Osteocyte (in vitro differentiated cells): ENCODE measurements at places on chromosomes 5 and 9. TPM values are rescaled to one million over a fixed set of nuclear protein-coding genes. Genes with fewer than 3 reads are reported as not detected.

DNA sequence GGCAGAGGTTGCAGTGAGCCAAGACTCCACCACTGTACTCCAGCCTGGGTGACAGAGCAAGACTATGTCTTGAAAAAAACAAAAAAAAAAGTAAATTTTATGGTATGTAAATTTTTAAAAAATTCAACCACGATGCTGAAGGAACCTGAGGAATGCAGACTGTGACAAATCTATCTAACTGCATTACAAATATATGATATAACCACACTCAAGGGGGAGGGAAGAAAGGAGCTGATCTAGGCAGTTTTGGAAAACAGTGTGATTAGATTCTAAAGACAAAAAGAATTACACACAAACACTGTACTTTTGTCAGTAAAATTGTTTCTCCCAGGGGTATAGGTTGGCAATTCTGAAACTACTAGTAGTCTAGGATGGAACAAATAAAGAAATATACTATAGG, 17.0 kb downstream of the LARS1 start:
- no peak overlapping the region for H3K4me3 ChIP-seq
- H3K27me3 ChIP-seq, result no peaks in the 10 kb centered on the region
- no peak overlapping the region for H3K27ac ChIP-seq
- no peaks in the 10 kb centered on the region for H3K4me1 ChIP-seq
- no peak for DNase-seq
- peaks cover 66% of the 10 kb centered on the region for H3K36me3 ChIP-seq

- no peak overlapping the region for H3K4me3 ChIP-seq
- H3K36me3 ChIP-seq, result no peaks in the 10 kb centered on the region
- no peaks in the 10 kb centered on the region for H3K27me3 ChIP-seq
- H3K27ac ChIP-seq, result no peak overlapping the region
- DNase-seq, result no peak
These were observed 121.7 kb downstream of the ICE1 start for GRCh38 chr5:5544094-5544663.

GRCh38 chr5:78569441-78569840, 79.1 kb downstream of the LHFPL2 start:
- peak overlapping the region; percentile 68 for H3K27ac ChIP-seq
- H3K36me3 ChIP-seq, result peaks cover 17% of the 10 kb centered on the region
- no peak overlapping the region for H3K4me3 ChIP-seq
- peak; percentile 89 for DNase-seq
- H3K27me3 ChIP-seq, result no peaks in the 10 kb centered on the region
- H3K4me1 ChIP-seq, result peaks cover 72% of the 10 kb centered on the region

The PITX1 gene
- 0.13 TPM in 1 of 2 replicates, not detected in the other for total RNA-seq

- DNase-seq, result peak; percentile 30
- no peaks in the 10 kb centered on the region for H3K27me3 ChIP-seq
- H3K36me3 ChIP-seq, result peaks cover 16% of the 10 kb centered on the region
- no peak overlapping the region for H3K27ac ChIP-seq
- peaks cover 21% of the 10 kb centered on the region for H3K4me1 ChIP-seq
These were observed 4.6 kb downstream of the SLC35A4 start for GRCh38 chr5:140569197-140569596.

GRCh38 chr5:154713615-154714125, 41.5 kb upstream of the LARP1 start:
- no peak overlapping the region for H3K4me3 ChIP-seq
- H3K27me3 ChIP-seq, result no peaks in the 10 kb centered on the region
- no peaks in the 10 kb centered on the region for H3K36me3 ChIP-seq
- H3K27ac ChIP-seq, result no peak overlapping the region
- H3K4me1 ChIP-seq, result peaks cover 18% of the 10 kb centered on the region

- no peak for DNase-seq
- H3K27ac ChIP-seq, result no peak overlapping the region
- no peaks in the 10 kb centered on the region for H3K27me3 ChIP-seq
- no peak overlapping the region for H3K4me3 ChIP-seq
- peaks cover 35% of the 10 kb centered on the region for H3K4me1 ChIP-seq
These were observed 1062.6 kb downstream of the NR2F1-AS1 start for GRCh38 chr5:92518318-92518904.

GRCh38 chr5:177317959-177318377, 6.3 kb upstream of the MXD3 start:
- peaks cover 11% of the 10 kb centered on the region for H3K36me3 ChIP-seq
- peaks cover 7% of the 10 kb centered on the region for H3K4me1 ChIP-seq
- no peak overlapping the region for H3K4me3 ChIP-seq
- H3K27me3 ChIP-seq, result no peaks in the 10 kb centered on the region
- H3K27ac ChIP-seq, result no peak overlapping the region

The IRX4 gene
- total RNA-seq, result not detected in 2 replicates

DNA sequence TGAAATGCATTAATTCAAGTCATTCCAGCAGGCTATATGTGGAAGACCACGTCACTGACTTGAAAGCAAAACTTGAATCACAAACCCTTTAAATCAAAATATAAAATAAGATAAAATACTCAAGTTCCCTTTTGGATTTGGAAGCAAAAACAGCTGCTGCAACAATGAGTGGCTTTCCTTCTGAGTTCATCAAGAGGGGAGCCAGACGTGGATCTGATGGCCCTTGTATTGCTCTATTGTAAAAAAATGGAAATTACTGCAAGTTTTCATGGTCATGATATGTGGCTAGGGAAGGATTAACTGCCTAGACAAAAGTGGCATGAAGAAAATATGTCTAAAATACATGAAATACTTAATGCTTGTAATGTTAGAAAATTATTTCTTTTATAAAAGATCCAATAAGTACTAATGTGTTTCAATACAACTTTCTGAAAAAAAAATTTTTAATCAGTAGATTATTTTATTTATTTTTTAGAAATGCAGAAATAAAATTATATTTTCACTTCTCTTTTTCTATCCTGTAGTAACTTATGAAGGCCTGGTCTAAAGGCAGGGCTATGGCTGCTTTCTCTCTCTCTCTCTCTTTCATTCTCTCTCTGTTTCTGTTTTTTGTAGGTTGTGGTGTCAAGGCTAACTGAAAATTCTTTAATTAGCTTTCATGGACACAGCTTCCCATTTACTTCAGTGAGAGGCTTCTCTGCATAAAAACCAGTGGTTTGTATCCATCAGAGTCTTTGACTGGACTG, 24.0 kb downstream of the LIX1 start:
- peaks cover 9% of the 10 kb centered on the region for H3K27me3 ChIP-seq
- no peaks in the 10 kb centered on the region for H3K36me3 ChIP-seq
- H3K27ac ChIP-seq, result no peak overlapping the region
- no peak for DNase-seq

- H3K36me3 ChIP-seq, result peaks cover 16% of the 10 kb centered on the region
- H3K27me3 ChIP-seq, result no peaks in the 10 kb centered on the region
- DNase-seq, result no peak
- H3K4me1 ChIP-seq, result peaks cover 42% of the 10 kb centered on the region
- H3K27ac ChIP-seq, result no peak overlapping the region
- H3K4me3 ChIP-seq, result no peak overlapping the region
These were observed 142.9 kb downstream of the CDK5RAP2 start for GRCh38 chr9:120436983-120437475.

GRCh38 chr5:139164020-139164419, 34.1 kb downstream of the SIL1 start:
- no peak for DNase-seq
- peaks cover 28% of the 10 kb centered on the region for H3K4me1 ChIP-seq
- H3K4me3 ChIP-seq, result no peak overlapping the region
- no peak overlapping the region for H3K27ac ChIP-seq
- no peaks in the 10 kb centered on the region for H3K27me3 ChIP-seq

GRCh38 chr5:131096774-131097710, 68.0 kb downstream of the HINT1 start:
- H3K4me3 ChIP-seq, result no peak overlapping the region
- H3K4me1 ChIP-seq, result no peaks in the 10 kb centered on the region
- H3K36me3 ChIP-seq, result no peaks in the 10 kb centered on the region

The MARCHF6 gene
- 180 and 190 TPM in 2 replicates for total RNA-seq

DNA sequence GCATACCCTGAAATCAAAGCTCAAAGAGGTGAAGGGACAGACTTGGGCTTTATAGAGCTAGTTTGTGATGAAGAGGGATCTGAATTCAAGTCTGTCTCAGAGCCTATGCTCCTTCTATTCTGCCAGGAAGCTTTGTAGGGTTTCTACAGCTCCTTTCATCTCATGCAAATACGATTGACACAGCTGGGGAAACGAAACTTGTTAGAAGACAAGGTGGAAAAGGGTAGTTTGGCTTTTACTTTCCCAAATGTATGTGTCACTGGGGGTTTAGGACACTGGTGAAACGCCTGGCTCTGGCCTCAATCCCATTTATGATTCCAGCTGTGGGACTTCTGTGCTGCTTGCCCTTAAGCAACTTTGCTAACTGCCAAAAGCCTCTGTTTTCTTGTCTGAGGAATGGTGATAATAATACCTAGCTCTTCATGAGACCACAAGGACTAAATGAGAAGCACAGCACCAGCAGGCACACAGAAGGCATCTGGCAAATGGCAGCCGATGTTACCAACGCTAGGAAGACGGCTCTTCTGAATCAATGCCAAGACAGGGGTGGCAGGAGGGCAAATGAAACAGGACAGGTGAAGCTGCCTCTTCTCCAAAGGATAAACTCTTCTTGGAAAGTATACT, 70.3 kb upstream of the EQTN start:
- H3K27me3 ChIP-seq, result peaks cover 12% of the 10 kb centered on the region
- H3K27ac ChIP-seq, result peak overlapping the region; percentile 61
- H3K4me1 ChIP-seq, result peaks cover 65% of the 10 kb centered on the region
- no peak for DNase-seq
- H3K4me3 ChIP-seq, result no peak overlapping the region

DNA sequence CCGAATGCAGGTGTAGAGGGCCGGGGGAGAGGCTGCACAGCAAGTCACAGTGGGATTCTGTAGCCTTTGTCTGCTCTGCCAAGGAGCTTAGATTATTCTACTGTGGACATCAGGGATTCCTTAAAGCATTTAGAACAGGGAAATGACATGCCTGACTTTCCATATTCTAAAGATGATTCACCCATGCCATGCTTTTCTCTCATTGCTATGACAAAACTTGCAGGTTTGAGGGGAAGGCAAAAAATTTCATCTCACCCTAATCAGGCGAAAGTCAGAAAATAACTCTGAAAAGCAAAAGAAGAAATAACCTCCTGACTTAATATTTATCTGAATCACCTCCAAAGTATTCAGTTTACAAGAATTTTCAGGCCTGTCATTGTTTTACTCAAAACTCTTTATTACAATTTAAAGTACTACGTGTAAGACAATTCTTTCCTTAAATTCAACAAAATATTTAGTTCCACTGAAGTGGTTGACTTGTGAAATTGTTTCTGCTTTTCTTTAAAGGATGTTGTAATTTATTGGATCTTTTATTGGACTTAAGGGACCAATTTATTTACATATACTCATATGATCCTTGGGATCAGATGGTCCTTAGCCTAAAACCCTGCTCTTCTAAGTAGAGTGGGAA, 30.0 kb upstream of the GAS1 start:
- no peak overlapping the region for H3K4me3 ChIP-seq
- H3K27me3 ChIP-seq, result no peaks in the 10 kb centered on the region
- H3K27ac ChIP-seq, result peak overlapping the region; percentile 82
- DNase-seq, result no peak

The APBB3 gene
- 62.3 and 70.7 TPM in 2 replicates for total RNA-seq
